ENCODE measurements at places on chromosomes 3 and 15. TPM values are rescaled to one million over a fixed set of nuclear protein-coding genes. Genes with fewer than 3 reads are reported as not detected.

LEO1 gene
- total RNA-seq, result 9.0 TPM

SOX2 gene
- 0.22 TPM for total RNA-seq

CDHR4 gene
- total RNA-seq, result not detected

AADACL2 gene
- total RNA-seq, result not detected

PHLDB2 gene
- 128 TPM for total RNA-seq

STRIT1 gene
- 0.79 TPM for total RNA-seq

All from left ventricle myocardium superior (tissue), 1 donor.